ENCODE measurements at places on chromosomes 4 and X. TPM values are rescaled to one million over a fixed set of nuclear protein-coding genes. Genes with fewer than 3 reads are reported as not detected.

Gene GPR119
- not detected for total RNA-seq

Gene SHROOM2
- total RNA-seq = 23.6 TPM

Gene PDCL2
- not detected for total RNA-seq

Gene ADGRL3
- total RNA-seq = 134 TPM

Gene ZDHHC9
- 19.4 TPM for total RNA-seq

Gene MAGEC2
- total RNA-seq = not detected

Gene ASB5
- total RNA-seq = 17.9 TPM

Gene KANTR
- total RNA-seq = 50.6 TPM

Gene AFF1
- 61.8 TPM for total RNA-seq

Gene SPATA4
- total RNA-seq = 0.93 TPM

Gene CENPVL2
- 0.71 TPM for total RNA-seq

Gene NPFFR2
- total RNA-seq = 3.2 TPM

Gene LONRF3
- 5.0 TPM for total RNA-seq

Gene CENPI
- 8.2 TPM for total RNA-seq
